ENCODE measurements at places on chromosomes 16 and 17.

- DNase-seq = no peak
These were observed 910 bp upstream of the RAMP2 start for GRCh38 chr17:42759982-42760651.

DNA sequence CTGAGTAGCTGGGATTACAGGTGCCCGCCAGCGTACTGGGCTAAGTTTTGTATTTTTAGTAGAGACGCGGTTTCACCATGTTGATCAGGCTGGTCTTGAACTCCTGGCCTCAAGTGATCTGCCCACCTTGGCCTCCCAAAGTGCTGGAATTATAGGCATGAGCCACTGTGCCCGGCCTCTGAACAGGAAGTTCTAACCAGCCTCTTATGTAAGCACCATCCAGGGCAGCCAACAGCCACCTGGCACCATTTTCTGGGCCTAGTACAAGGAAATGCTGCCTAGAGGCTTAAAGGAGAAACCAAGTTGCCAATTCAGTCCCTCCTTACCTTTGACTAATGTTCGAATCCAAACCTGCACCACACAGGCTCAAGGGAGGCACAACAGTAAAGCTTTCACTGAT is 8.5 kb upstream of the SLC39A11 start:
- no peak for DNase-seq

DNA sequence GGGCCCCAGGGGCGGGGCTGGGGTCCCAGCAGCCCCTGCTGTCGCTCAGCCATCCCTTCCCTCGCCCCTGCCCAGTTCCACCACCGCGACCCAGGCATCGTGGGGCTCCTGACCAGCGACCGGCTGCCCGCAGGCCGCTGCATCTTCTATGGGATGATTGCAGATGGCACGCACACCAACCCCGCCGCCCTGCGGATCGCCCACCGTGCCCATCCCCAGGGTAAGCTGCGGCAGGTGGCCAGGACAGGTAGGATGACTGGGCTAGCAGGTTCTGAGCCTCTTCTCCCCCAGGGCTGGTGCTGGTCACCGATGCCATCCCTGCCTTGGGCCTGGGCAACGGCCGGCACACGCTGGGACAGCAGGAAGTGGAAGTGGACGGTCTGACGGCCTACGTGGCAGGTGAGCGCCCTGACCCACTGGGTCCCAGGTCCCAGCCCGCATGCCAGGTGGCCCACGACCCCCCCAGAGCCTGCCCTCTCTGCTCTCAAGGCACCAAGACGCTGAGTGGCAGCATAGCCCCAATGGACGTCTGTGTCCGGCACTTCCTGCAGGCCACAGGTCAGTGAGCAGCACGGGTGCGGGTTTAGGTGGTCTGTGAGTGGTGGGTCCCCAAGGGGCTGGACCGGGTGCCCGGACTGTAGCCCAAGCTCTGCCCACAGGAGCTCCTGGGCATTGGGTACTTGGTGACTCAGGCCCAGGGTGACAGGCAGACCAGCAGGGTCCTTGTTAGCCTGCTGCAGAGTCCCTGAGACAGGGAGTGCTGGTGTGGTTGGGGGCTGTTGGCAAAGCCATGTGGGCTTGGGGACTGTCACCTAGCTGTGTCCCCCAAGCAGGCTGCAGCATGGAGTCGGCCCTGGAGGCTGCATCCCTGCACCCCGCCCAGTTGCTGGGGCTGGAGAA is 2.8 kb downstream of the CEMP1 start:
- DNase-seq = no peak

DNA sequence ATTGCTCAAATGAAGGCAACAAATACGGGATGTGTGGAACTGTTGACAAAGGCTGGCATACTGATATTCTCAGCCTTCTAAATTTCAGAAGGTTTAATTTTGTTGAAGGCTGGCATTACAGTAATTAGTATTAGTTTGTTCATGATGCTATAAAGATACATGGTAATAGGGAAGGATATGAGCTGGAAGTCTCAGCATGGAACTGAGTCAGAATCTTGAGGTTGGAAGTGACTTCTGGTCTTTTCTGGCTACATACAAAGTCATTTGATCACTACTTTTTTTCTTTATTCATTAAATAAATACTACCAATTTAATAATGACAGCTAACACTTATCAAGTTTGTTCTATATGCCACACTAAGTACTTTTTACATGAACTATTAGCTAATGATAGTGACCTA is 22.6 kb downstream of the RABEP1 start:
- DNase-seq = no peak

DNA sequence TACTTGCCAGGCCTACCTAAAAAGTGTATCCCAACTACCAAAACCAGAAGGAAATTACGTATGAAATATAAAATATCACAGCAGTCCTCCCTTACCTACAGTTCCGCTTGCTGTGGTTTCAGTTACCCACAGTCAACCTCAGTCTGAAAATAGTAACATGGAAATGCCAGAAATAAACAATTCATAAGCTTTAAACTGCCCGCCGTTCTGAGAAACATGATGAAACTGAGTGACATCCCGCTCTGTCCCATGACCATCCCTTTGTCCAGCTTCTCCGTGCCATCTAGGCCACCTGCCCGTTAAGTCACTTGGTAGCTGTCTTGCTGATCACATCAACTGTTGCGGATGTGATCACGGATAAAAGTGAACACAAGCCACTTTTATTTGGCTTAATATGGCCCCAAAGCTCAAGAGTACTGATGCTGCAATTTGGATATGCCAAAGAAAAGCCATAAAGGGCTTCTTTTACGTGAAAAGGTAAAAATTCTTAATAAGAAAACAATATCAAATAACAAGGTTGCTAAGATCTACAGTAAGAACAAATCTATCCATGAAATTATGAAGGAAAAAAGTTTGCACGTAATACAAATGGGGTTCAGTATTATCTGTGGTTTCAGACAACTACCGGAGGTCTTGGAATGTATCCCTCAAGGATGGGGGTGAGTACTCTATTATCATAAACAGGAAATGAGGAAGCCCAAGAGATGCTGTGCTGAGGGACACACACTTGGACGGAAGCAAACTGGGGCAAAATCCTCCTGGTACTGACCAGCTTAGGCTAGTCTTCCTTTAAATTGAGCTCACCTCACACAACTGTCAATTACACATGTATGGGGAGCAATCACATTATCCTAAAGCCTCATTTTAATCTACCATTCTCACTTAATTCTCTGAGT is 8.2 kb downstream of the USP22 start:
- no peak for DNase-seq

DNA sequence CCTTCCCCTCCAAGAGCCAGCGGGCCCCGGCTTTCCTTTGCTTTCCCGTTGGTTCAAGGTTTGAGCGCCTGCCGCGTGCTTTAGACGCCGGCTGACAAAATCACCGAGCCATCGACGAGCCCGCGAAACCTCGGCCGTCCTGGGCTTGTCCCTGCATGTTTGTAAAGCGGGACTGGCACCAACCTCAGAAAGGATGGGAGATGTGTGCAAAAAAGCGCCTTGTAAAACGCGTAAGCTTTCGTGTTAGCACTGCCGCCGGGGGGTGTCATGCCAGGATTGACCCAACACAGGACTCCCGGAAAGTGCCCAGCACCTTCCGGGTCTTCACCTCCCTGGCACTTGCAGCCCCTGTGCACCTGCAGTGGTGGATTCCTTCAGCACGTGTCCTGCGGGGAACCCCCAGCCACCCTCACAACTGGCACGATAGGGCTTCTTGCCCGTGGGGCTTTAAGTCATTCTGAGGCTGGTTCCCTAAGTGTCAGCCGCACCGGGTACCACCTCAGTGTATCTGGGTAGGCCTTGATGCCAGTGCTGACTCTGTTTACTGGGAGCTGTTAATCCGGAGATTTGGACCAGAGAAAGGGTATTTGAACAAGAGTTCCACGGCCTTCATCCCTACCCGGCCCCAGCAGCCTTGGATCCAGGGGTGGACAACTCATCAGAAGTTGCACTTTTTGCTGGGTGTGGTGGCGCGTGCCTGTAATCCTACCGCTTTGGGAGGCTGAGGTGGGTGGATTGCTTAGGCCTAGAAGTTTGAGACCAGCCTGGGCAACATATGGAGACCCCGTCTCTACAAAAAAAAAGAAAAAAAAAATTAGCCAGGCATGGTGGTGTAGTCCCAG is 817 bp downstream of the NDUFAF8 start:
- peak; percentile 7 for DNase-seq

Measured in activated effector memory CD4-positive, alpha-beta T cell treated with Interleukin-2 at 50 U/mL for 16 hours (primary cell).